Vagina (tissue), 2 donors: ENCODE measurements at places on chromosomes 2 and 18.

- no peak overlapping the region for H3K27ac ChIP-seq
- no peak overlapping the region for H3K4me3 ChIP-seq
- H3K4me1 ChIP-seq = peaks cover 17% of the 10 kb centered on the region
- H3K36me3 ChIP-seq = no peaks in the 10 kb centered on the region
- H3K27me3 ChIP-seq = no peaks in the 10 kb centered on the region
Observed at GRCh38 chr18:61946449-61946848, 53.6 kb upstream of the RNF152 start.

DNA sequence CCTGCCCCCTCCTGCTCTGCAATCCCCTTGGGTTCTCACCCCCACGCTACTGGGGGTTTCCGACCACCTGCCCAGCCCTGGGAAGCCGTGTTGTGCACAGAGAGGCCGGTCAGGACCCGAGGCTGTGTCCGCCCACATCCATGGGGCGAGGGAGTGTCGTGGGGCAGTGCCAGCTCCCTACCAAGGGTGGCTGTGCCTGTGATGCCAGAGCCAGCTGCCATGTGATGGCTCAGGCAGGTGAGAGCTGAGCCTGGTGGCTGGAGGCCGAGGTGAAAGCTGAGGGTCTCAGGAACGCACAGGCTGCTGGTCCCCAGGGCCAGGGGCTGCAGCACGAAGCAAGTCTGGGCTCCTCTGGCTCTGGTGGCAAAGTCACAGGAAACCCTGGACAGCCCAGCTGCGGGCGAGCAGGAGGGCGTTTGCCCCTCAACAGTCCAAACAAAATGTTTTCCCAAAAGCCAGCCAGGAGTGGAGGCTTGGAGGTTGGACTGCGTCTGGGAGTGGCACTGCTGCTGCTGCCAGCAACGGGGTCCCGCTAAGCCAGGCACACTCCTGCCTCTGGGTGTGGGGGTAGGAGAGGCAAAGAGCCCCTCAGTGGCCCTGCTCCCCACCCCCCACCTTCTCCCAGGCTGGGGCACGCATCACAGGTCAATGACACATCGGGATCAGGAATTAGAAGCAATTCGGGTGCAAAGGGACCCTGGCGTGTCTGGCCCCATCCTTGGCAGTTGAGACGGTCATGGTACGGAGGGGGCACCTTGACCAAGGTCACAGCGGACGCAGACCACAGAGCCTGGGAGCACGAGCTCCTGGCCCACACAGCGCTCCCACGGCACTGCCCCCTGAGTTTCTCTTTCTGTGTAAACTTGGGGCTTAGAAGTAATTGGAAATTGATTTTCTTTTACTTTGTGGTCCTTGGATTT lies 72.4 kb upstream of the GPC1 start:
- H3K27ac ChIP-seq = no peak overlapping the region
- no peak overlapping the region for H3K4me3 ChIP-seq
- no peak for DNase-seq
- no peaks in the 10 kb centered on the region for H3K27me3 ChIP-seq
- H3K36me3 ChIP-seq = no peaks in the 10 kb centered on the region
- H3K4me1 ChIP-seq = no peaks in the 10 kb centered on the region

- no peak overlapping the region for H3K27ac ChIP-seq
- H3K4me1 ChIP-seq = no peaks in the 10 kb centered on the region
- H3K36me3 ChIP-seq = no peaks in the 10 kb centered on the region
Observed at GRCh38 chr18:41783065-41783818, 171.8 kb upstream of the PIK3C3 start.

GRCh38 chr2:20596193-20596972 lies 54.5 kb downstream of the HS1BP3 start:
- H3K4me3 ChIP-seq = no peak overlapping the region
- peaks cover 81% of the 10 kb centered on the region for H3K4me1 ChIP-seq
- H3K36me3 ChIP-seq = no peaks in the 10 kb centered on the region
- no peak for DNase-seq
- H3K27me3 ChIP-seq = no peaks in the 10 kb centered on the region

- H3K27ac ChIP-seq = no peak overlapping the region
- H3K4me3 ChIP-seq = no peak overlapping the region
- peaks cover 6% of the 10 kb centered on the region for H3K4me1 ChIP-seq
- DNase-seq = no peak
- H3K27me3 ChIP-seq = no peaks in the 10 kb centered on the region
- H3K36me3 ChIP-seq = no peaks in the 10 kb centered on the region
Observed at GRCh38 chr2:55144922-55145820, 86.9 kb downstream of the CLHC1 start.

GRCh38 chr2:164789968-164790367 lies 51.7 kb downstream of the COBLL1 start:
- no peaks in the 10 kb centered on the region for H3K36me3 ChIP-seq
- DNase-seq = no peak
- H3K27ac ChIP-seq = no peak overlapping the region
- H3K4me1 ChIP-seq = peaks cover 28% of the 10 kb centered on the region
- H3K4me3 ChIP-seq = no peak overlapping the region
- no peaks in the 10 kb centered on the region for H3K27me3 ChIP-seq

- no peak for DNase-seq
- H3K36me3 ChIP-seq = no peaks in the 10 kb centered on the region
- H3K27ac ChIP-seq = no peak overlapping the region
- peaks cover 25% of the 10 kb centered on the region for H3K4me1 ChIP-seq
Observed at GRCh38 chr2:65663831-65664407, 231.5 kb upstream of the SPRED2 start.

DNA sequence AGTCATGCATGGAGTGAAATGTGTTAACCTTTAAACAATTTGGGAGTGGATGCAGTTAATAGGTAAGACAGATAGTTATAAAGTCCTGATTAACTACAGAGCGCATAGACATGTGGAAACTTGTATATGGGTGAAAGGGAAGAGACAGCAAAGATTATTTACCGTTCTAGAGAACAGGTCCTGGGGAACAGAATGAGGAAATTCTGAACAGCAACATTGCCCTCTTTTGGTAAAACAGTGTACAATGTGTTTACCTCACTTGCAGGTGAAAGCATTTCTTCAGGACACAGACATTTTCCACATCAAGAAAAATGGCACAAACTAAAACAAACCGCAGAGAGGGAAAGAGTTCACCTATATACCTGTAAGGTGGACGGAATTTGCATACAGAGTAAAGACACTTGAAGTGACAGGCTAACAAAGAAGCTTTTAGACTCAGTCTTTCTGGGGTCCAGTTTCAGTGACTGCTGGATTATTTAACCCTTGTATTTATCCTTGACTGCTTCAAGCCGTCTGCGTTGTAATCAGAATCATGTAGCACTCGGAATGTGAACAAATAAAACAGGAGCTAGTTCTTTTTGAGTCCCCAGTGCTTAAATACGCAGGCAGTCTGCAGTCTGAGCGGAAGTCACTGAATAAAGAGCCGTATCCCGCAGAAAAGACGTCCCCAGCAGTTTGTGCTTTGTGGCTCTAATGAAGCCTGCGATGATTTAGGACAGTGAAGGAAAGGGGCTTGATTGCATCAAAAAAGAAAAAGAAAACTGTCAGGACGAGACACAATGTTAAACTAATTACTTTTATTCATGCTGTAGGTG lies 364.8 kb upstream of the GALNT5 start:
- H3K4me1 ChIP-seq = no peaks in the 10 kb centered on the region
- no peaks in the 10 kb centered on the region for H3K27me3 ChIP-seq
- no peaks in the 10 kb centered on the region for H3K36me3 ChIP-seq
- no peak for DNase-seq
- H3K4me3 ChIP-seq = peak overlapping the region; percentile 9

DNA sequence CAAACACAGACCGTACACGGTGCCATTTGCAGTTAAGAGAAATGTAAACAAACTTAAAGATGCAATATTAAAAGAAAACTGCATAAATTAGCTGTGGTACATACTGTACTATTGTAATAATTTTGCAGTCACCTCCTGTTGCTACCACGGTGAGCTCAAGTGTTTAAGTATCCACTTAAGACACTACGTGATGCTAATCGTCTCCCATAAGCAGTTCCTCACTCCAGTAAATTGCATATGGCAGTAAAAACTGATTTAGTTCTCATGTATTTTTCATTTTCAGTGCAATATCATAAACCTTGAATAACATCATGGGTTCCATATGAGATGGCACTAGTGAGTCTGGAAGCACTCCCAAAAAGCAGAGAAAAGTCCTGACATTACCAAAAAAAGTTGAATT lies 14.4 kb downstream of the CLEC4F start:
- no peaks in the 10 kb centered on the region for H3K36me3 ChIP-seq
- H3K27ac ChIP-seq = no peak overlapping the region
- no peak for DNase-seq
- no peak overlapping the region for H3K4me3 ChIP-seq

GRCh38 chr18:63949068-63949737 lies at the start of gene HMSD:
Gene HMSD, plus strand, starts transcription at chr18:63949301. Its CDS starts 4,155 bp downstream, at chr18:63953456.
- no peak for DNase-seq
- peak within 1 kb of the TSS; percentile 27 for H3K4me3 ChIP-seq
- H3K27ac ChIP-seq = no peak within 1 kb of the TSS
- no peaks in the 10 kb centered on the region for H3K27me3 ChIP-seq
- peaks cover 8% of the 10 kb centered on the region for H3K4me1 ChIP-seq
- no peaks in the 10 kb centered on the region for H3K36me3 ChIP-seq

DNA sequence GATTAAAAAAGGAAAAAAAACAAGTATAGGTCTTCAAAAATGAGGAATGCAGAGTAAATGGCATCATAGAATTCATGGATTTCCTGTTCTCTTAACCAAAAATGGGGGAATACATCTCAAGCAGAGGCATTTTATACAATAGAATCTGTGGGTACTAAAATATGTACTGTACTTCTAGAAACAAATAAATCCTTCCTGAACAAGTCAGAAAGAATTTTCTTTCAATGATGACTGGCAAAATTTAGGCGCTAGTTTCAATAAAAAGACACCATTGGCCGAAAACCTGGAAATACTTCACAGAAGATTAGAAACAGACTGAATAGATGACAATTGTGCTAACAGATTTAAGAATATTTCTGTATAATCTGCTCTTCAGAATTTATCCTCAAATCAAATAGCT lies 15.1 kb downstream of the TRAK2 start:
- H3K4me1 ChIP-seq = peaks cover 40% of the 10 kb centered on the region
- DNase-seq = no peak
- H3K36me3 ChIP-seq = no peaks in the 10 kb centered on the region

DNA sequence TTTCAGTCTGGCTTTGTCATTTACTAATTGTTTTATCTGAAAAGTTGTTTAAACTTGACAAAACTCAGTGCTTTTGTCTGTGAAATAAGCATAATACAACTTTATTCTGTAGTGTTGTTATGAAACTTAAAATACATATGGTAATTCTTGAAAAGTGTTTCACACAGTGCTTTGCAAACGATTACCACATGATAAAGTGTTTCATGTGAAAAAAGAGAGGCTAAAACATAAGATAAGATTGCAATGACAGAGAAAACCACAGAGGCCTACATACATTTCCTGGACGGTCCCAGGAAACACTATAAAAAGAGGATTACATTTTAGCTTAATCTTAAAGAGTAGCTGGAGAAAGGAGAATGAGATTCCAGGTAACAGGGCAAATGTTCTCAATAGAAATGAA lies 1934.6 kb upstream of the LRRTM1 start:
- H3K4me1 ChIP-seq = no peaks in the 10 kb centered on the region
- no peak overlapping the region for H3K27ac ChIP-seq
- DNase-seq = no peak
- H3K27me3 ChIP-seq = no peaks in the 10 kb centered on the region
- no peak overlapping the region for H3K4me3 ChIP-seq

DNA sequence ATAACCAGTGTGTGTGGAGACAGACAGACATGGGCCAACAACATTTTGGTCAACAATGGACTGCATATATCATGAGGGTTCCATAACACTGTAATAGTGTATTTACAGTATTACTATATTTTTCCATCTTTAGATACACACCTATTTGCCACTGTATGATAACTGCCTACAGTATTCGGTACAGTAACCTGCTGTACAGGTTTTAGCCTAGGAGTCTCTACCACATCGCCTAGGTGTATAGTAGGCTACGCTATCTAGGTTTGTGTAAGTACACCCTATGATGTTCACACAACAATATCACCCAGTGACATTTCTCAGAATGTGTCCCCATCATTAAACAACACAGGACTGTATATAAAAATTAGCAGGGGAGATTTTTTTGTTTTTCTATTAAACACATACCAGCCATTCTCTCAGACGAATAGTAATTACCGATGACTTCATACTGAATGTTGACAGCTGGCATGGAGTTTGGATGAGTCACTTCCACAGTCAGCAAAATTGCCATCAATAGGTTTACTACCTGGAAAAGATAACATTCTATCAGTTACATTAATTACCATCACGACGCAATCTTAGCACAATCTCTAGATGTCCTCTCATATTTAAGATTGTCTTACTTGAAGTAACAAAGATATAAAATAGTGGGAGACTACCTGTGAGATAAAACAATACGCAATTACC lies 10.8 kb downstream of the LAPTM4A start:
- H3K27ac ChIP-seq = no peak overlapping the region
- H3K27me3 ChIP-seq = no peaks in the 10 kb centered on the region
- H3K4me3 ChIP-seq = no peak overlapping the region

GRCh38 chr2:240925568-240926515 lies 19.7 kb downstream of the CROCC2 start:
- peaks cover 12% of the 10 kb centered on the region for H3K4me1 ChIP-seq
- DNase-seq = no peak
- H3K27ac ChIP-seq = no peak overlapping the region
- no peaks in the 10 kb centered on the region for H3K36me3 ChIP-seq

DNA sequence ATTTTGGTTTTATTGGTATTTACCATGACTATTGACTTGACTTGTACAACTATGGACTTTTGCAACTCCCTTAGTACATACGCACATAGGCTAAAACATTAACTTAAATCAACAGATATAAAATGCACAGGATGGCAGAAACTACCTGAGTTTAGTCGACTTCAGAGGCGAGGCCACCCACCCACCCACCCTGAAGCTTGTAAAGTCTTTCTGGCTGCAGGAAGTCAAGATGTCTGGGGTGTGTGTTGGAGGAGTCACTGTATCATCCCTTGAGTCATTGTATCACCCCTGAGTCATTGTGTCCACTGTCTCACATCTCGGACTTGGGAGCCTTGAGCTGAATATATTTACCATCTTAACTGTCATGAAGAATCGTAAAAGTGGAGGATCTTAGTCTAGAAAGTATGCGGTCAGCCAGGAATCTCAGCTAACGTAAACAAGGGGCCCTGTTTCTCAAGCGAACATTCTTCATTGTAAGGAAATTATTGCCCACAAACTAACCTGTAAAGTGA lies 140.0 kb upstream of the ST6GAL2 start:
- H3K27ac ChIP-seq = no peak overlapping the region
- no peak overlapping the region for H3K4me3 ChIP-seq
- H3K4me1 ChIP-seq = no peaks in the 10 kb centered on the region
- no peaks in the 10 kb centered on the region for H3K36me3 ChIP-seq

DNA sequence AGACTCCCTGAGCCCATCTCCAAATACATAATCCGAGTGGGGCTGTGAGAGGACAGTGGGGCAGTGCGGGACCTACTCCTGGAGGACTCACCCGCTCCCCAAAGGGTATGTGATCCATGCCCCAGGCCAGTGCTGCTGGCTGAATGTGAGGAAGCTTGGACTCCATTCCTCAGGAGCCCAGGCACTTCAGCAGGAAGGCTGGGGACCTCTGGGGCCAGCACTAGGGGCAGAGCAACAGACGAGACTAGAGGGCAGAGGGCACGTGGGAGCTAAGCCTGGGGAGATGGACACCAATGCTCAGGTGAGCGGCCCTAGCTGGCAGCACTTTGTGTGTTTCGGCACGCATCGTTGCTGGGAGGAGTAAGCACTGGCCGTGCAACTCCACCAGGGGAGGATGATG lies 84.9 kb downstream of the MALT1 start:
- no peak overlapping the region for H3K27ac ChIP-seq
- no peak overlapping the region for H3K4me3 ChIP-seq
- H3K36me3 ChIP-seq = no peaks in the 10 kb centered on the region
- no peaks in the 10 kb centered on the region for H3K27me3 ChIP-seq
- peaks cover 17% of the 10 kb centered on the region for H3K4me1 ChIP-seq

- no peak overlapping the region for H3K27ac ChIP-seq
- H3K36me3 ChIP-seq = no peaks in the 10 kb centered on the region
- no peaks in the 10 kb centered on the region for H3K27me3 ChIP-seq
- no peak for DNase-seq
Observed at GRCh38 chr2:145299368-145299767, 779.4 kb upstream of the ZEB2 start.
